Activated naive CD8-positive, alpha-beta T cell treated with anti-CD3 and anti-CD28 coated beads, Interleukin-2, amount 50 U/mL, for 24 hours (primary cell): ENCODE measurements at places on chromosomes 6 and 20.

DNA sequence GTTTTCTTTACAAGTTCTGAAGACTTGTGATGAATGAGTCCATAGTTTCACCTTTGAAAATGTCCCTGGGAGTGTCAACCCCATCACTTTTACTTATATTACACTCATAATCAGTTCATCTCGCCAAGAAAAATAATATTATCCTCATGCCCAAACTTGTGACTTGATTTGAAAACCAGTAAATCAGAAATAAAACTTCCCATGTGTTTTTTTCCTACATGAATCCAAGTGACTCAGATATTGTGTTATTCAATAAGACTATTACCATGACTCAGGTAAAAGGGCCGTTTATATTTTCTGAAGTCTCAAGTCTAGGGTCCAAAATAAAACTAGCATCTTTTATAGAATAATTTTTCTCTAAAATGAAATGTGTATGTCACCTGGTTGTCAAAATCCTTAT, 15.8 kb upstream of the CYP24A1 start:
- no peak for DNase-seq

DNA sequence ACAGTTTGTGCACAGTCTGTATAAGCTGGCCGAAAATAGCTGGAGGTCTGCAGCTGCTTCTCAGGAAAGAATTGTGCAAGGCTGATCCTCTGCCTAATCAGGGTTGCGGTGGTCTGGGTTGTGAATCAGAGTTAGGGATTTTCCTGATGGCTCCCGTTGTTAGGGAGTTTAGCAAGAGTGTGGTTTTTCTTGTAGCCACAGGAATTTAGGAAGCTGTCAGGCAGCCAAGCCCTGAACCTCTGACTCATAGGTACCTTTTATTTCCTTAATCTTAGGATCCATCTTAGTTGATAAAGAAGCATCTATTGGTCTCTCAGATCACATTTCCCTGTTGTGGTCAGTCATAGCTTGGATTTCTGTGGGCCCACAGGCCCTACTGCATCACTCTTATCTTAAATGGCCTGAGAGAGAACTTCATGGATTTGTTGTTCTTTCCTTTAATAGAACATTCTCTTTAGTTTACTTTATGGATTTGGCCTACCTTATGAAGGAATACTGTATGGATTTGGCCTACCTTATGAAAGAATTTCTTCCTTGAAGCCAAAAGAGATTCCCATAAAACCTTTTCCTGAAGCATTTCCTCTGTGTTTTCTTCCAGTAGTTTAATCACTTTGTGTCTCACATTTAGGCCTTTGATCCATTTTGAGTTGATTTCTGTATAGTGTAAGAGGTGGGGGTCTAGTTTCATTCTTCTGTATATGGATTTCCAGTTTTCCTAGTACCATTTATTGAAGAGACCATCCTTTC, 10.3 kb downstream of the KIF25 start:
- no peak for DNase-seq

DNA sequence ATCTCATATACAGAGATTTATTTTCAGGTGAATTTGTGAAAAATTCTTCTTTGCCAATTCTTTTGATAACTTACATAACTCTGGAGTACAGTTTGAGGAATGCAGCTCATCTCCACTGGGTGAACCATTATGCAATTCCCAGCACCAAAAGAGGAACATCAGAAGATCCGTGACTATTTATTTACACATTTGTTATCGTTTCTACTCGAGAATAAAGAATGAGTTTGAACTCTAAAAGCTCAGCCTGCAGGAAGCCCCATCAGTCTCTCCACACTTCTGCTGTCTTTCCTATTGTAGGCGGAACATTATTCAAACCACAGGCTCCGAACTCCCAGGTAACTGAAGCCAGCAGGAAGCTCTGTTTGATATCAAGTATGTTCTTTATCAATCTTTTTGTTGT, 95.9 kb upstream of the IFNGR1 start:
- no peak for DNase-seq

GRCh38 chr6:97726378-97726777, 443.4 kb upstream of the MMS22L start:
- no peak for DNase-seq

DNA sequence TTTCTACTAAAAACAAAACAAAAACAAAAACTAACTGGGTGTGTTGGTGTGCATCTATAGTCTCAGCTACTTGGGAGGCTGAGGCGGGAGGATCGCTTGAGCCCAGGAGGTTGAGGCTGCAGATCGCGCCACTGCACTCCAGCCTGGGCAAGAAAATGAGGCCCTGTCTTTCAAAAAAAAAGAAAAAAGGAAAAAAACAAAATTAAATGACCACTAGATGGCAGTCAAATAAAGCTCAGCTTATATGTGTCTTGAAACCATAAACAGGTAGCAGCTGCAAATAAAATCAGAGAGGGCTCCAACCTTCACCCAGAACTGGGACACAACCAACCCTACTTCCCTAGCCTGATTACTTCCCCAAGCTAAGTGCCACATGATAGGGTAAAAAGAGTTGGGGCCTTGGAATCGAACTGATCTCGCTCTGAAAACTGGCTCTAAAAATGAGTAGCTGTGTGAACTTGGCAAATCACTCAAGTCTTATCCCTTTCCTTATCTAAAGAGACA, 67.1 kb upstream of the ADGRF4 start:
- no peak for DNase-seq

DNA sequence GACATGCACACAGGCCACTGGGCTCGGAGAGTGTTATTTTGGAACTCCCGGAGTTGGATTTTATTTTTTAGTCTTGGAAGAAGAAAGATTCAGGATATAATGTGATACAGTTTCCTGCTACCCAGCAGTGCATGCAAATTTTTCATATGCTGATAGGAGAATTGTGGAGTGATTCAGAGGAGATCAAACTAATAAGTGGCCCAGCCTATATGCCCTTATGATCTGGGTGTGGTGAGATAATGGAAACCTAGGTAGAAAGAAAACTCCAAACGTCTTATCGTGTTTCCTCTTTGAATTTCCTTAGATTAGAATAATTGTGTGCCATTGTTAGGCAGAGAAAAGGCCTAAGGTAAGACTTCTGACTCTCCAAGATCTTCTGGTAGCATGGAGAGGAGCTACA, 401.2 kb upstream of the BTBD3 start:
- DNase-seq: no peak

GRCh38 chr20:43323592-43323991, 133.9 kb upstream of the PTPRT start:
- no peak for DNase-seq

DNA sequence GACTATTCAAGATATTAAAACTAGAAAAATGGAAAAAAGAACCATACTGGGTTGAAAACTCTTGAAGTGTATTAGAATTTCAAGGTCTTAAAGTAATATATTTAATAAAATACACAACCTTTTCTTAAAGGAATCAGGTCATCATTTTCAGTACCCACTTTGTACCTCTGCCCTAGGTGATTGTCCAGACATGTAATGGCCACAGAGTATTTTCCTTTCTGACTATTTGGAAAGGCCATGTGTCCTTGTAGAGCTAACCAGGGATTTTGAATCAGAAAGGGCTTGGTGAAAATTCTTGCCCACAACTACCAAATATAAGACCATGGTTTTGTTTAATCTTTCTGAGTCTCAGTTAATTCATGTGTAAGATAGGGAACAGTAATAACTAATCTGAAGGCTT, 91.4 kb upstream of the MLIP start:
- no peak for DNase-seq

- no peak for DNase-seq
Measured at GRCh38 chr6:53293691-53294090, 55.1 kb downstream of the ELOVL5 start.

DNA sequence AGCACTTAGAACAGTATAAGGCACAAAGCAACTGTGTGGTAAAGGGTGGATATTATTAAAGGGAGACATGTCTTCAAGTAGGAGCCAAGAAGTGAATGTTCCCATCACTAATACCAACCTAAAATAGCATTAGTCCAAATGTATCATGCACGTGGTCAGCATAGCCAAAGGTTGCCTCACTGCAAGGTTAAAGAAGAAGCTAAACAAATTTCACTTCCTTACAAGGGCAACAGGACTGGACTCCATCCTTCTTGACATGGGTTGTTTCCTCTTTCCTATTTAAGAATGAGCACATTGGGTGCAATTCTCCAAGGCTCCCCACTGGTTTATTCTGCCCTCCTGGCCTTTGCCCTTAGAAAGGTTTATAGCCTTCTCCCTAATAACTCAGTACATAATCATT, 186.7 kb downstream of the PHACTR1 start:
- no peak for DNase-seq
